HFFc6 (cell line): ENCODE measurements at places on chromosomes 6 and 20.
A peak's percentile ranks its signal among the peaks of the same experiment; 100 is the strongest.

GRCh38 chr6:9250852-9251251 is 815.5 kb upstream of the SLC35B3 start:
- no peaks in the 10 kb centered on the region; the same call in 1 of the 2 replicates for H3K27me3 ChIP-seq
- H3K27ac ChIP-seq, result no peak overlapping the region
- no peak overlapping the region for H3K4me3 ChIP-seq

GRCh38 chr6:43972913-43973300 is 154.3 kb downstream of the MRPL14 start:
- H3K36me3 ChIP-seq, result peaks cover 7% of the 10 kb centered on the region; the same call in 1 of the 2 replicates
- H3K4me1 ChIP-seq, result peaks cover 57% of the 10 kb centered on the region
- H3K27me3 ChIP-seq, result peaks cover 2% of the 10 kb centered on the region

GRCh38 chr6:31007694-31008093 is 2.6 kb upstream of the MUC22 start:
- no peaks in the 10 kb centered on the region; the same call in 1 of the 2 replicates for H3K36me3 ChIP-seq
- DNase-seq, result peak; percentile 67
- peaks cover 14% of the 10 kb centered on the region for H3K27me3 ChIP-seq
- peaks cover 14% of the 10 kb centered on the region for H3K4me1 ChIP-seq

DNA sequence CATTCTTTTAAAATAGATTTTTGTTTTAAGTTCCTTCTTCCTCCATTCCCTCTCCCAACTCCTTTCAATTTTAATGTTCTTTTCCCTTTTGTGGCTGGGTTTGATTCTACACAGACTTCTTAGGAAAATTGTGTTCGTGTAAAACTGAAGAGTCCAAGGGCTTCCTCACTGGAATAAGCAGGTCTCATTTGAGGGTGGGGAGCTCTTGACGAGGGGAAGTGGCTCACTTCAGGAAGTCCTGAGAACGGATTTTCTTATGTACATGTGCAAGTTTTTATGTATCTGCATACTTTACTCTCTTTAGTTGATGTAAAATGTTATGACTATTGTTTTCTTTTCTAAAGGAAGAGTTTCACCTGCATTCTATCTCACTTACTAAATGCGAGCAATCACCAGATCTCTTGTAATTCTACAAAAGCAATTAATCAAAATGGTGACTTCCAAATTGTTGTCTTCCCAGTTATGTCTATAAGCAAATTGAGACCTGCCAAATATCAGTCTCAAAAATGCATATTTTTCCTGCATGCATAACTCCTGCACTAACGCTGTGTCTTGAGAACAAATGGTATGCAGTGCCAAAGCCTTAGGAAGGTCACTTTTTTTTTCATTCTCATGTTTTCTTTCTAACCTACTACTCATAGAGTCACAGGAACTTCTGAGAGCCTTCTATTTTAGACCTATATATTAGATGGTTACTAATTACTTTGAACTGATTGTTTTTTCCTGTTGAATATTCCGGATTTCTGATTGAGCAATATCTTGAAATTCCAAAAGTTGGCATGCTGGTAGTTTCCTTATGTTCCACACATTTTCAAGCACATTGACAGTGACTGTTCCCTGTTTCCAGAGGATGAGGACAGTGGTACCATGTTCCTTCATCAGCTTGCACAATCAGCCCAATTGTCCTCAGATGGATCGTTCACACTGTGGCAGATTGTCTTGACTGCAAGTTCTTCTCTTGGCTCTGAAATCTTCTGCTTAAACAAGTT is 251.9 kb upstream of the PRDM1 start:
- peaks cover 11% of the 10 kb centered on the region for H3K4me1 ChIP-seq
- no peak for DNase-seq
- H3K4me3 ChIP-seq, result no peak overlapping the region
- no peaks in the 10 kb centered on the region for H3K36me3 ChIP-seq
- H3K27me3 ChIP-seq, result no peaks in the 10 kb centered on the region
